ENCODE measurements at places on chromosomes 5 and 9.

GRCh38 chr5:78923622-78923970 is 61.5 kb downstream of the ARSB start:
- H3K27me3 ChIP-seq, result no peaks in the 10 kb centered on the region
- no peaks in the 10 kb centered on the region for H3K36me3 ChIP-seq
- H3K4me3 ChIP-seq, result no peak overlapping the region
- H3K4me1 ChIP-seq, result no peaks in the 10 kb centered on the region
- H3K27ac ChIP-seq, result no peak overlapping the region

DNA sequence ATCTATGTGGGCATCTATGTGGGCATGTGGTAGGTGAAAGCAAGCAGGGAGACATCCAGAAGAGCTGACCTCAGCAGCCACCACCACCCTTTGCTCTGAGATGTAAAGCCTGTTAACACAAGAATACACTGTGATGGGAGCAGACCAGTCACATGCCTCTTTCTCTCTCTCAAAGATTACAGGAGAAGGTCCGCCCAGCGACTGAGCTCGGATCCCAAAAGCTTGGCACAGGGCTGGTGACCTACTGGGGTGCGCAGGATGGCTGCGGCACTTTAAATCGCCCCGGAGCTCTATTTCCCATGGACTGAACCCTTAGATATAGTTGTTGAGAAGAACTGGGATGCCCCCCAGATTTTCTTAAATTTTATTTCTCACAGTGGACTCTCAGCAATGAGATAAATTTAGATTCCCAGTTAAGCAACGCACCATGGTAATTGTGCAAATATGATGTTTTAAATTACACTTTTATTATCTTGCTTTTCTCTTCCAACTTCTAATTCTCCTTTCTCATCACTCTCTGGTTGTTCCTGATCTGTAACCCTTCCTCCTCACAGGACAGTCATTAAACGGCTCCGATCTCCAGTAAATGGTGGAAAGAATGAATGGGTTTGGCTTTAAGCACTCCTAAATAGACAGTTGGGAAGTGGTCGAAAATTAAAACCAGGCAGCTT is 37.7 kb upstream of the ICE1 start:
- no peaks in the 10 kb centered on the region for H3K27me3 ChIP-seq
- no peaks in the 10 kb centered on the region for H3K4me1 ChIP-seq
- no peak overlapping the region for H3K4me3 ChIP-seq

- no peak for DNase-seq
- H3K27me3 ChIP-seq, result peaks cover 8% of the 10 kb centered on the region
- H3K27ac ChIP-seq, result no peak overlapping the region
- H3K36me3 ChIP-seq, result no peaks in the 10 kb centered on the region
- no peak overlapping the region for H3K4me3 ChIP-seq
Measured at GRCh38 chr9:105901514-105902109, 207.3 kb downstream of the TMEM38B start.

- peaks cover 32% of the 10 kb centered on the region for H3K4me1 ChIP-seq
- no peaks in the 10 kb centered on the region for H3K36me3 ChIP-seq
- H3K4me3 ChIP-seq, result no peak overlapping the region
- H3K27ac ChIP-seq, result no peak overlapping the region
Measured at GRCh38 chr9:105535920-105536668, 21.8 kb upstream of the FKTN start.

GRCh38 chr9:135281151-135281550 is 193.7 kb downstream of the OLFM1 start:
- no peak overlapping the region for H3K4me3 ChIP-seq
- H3K4me1 ChIP-seq, result no peaks in the 10 kb centered on the region
- no peak for DNase-seq
- peaks cover 1% of the 10 kb centered on the region for H3K27me3 ChIP-seq
